Amygdala (tissue), 56 donors: ENCODE measurements at places on chromosomes 1 and 21.

GRCh38 chr1:75233302-75233929 is 99.2 kb downstream of the LHX8 start:
- no peak for DNase-seq

- no peak for DNase-seq
Observed at GRCh38 chr1:64553285-64553684, 83.4 kb downstream of the CACHD1 start.

DNA sequence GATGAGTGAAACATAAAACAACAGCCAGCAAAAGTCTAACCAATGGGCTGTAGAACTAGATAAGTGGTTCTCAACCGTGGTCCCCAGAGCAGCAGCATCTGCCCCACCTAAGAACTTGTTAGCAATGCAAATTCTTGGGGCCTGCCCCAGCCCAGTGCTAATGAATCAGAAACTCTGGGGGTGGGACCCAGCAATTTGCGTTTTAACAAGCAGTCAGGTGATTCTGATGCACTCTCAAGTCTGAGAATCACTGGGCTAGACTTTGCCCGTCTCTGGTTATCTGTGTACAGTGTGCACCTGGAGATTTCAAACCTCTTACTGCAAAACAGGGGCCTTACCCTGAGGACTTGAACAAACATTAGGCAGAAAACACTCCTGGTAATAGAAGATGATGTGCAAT is 66.5 kb downstream of the PLXNA2 start:
- DNase-seq = no peak

- DNase-seq = no peak
Observed at GRCh38 chr1:47523835-47524215, 86.0 kb downstream of the FOXD2 start.

- no peak for DNase-seq
Observed at GRCh38 chr1:174761335-174761734, 238.4 kb upstream of the CACYBP start.

DNA sequence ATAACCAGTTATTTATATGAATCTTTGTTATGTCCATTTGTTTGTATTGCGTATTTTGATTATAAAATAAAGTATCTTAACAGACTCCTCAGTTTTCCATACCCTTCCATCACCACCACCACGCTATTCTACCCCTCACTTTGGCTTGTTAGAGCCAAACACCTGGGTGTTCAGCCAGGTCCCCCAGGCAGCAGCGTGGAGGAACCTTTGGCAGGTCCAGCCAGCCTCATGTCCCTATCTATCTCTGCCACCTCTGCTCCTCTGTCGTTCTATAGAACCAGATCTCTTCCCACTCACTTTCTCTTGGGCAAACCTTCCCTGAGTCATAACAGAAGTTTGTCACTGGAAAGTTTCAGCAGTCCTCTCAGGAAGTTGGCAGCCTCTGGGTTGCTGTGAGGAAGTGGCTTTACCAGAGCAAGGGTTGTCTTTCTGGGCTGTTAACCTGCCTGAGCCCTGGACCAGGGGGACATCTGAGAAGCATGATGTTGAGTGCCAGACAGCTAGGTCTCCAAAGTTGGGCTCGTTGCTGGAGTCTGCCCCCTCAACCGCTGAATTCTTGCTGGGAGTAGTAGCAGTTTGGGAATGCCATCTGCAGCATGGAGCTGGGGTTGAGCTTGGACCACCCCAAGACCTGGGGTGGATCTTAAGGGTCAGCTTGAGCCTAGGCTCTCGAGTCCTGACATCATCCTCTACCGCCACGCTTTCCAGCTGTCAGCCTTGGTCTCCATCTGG is 996 bp upstream of the SH3BGRL3 start:
- DNase-seq = no peak

DNA sequence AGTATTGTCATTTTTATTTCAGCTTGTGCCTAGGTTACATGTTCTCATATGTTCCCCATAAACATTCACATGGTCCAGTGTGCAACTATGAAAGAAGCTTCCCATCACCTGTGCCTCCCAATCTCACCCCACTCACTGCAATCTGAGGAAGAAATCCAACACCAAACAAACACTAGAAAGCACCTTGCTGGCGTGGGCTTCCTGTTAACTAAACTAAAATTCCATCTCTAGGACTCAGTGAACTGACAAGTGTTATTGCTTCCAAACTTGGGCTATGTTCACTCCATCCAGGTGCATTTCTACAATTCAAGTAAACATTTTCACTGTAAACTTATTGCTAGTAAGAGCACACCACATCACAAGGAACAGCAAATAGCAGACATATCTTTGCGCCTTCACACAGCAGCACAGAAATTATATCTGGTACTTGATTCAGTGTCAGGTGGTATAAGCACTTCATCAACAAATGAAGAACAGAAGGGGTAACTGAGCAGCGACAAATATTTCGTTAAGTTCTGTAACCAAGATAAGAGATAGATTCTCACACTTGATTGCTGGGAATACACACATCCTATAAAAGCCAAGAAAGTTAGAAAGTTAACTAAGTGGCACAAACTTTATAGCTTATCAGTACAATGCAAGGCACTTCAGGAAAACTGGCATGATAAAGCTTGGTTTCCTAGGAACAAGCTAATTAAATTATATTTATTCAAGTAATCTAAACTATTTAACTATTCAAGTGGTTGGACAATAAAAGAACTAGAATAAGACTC is 8.9 kb upstream of the KCNJ15 start:
- DNase-seq = no peak

GRCh38 chr1:94578856-94579255 is 37.3 kb upstream of the F3 start:
- no peak for DNase-seq

DNA sequence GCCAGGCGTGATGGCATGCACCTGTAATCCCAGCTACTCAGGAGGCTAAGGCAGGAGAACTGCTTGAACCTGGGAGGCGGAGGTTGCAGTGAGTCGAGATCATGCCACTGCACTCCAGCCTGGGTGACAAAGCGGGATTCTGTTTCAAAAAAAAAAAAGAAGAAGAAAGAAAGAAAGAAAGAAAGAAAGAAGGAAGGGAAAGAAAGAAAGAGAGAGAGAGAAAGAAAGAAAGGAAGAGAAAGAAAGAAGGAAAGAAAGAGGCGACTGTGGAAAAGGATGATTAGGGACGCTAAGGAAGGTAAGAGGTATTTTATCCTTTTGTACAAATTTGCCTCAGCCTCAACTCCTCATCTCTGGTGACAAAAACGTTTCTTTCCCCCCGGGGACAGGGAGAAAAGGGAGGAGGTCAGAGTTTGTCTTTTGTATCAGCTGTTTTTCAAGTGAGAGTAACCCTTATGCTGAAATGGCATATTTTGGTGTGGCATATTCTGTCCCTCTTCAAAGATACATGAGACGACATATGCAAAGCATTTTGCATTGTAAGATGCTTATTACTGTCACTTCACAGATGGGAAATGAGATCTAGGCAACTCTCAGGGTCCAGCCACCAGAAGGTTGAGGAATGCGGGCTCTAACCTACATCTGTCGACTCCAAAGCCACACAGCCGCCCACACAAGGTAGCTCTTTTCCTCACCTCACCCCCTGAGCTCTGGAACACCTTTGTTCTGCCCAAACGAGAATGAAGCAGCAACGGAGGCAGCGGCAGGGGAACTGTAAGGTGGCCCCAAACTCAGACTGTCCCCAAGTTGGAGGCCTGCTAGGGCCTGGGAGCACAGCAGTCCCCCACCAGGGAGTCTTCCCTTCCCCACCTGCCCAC is 38.0 kb downstream of the NUAK2 start:
- no peak for DNase-seq

DNA sequence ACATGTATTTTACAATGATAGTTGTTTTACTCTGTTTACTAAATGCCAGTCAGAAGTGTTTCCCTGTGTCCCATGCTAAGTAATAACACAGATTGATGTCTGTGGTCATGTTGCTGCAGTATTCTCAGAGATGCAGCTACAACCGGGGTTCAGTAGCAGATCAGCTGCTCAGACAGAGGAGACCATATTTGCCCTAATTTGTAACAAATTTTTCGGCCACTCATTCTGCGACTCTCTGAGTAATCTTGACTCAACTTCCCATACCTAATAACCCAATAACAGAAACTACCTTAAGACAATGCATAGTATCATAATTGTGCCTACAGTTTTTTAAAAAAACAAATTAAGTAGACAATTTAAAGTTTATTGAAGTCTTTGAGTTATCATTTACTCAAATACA is 32.6 kb downstream of the NIBAN1 start:
- DNase-seq = no peak

GRCh38 chr1:147390185-147390542 is 147.7 kb downstream of the CHD1L start:
- DNase-seq = no peak

DNA sequence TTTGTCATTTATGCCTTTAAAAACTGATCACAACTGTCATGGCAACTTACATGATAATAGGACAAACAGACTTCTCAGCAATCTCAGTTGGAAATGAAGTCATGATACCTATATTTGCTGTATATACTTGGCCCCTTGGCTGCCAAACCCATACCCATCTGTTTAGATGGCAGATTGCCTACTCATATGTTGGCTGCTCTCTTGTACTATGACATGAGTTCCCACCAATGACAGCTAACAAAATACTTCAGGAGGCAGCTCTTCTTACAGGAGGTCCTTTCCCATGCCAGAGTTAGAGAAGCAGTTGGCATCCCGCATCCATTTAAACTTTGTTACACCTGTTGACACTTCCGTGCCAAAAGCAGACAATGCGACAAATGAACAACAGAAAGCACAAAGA is 603.1 kb upstream of the ADGRL2 start:
- DNase-seq = no peak

- DNase-seq = no peak
Observed at GRCh38 chr1:168653567-168653966, 75.4 kb downstream of the DPT start.

DNA sequence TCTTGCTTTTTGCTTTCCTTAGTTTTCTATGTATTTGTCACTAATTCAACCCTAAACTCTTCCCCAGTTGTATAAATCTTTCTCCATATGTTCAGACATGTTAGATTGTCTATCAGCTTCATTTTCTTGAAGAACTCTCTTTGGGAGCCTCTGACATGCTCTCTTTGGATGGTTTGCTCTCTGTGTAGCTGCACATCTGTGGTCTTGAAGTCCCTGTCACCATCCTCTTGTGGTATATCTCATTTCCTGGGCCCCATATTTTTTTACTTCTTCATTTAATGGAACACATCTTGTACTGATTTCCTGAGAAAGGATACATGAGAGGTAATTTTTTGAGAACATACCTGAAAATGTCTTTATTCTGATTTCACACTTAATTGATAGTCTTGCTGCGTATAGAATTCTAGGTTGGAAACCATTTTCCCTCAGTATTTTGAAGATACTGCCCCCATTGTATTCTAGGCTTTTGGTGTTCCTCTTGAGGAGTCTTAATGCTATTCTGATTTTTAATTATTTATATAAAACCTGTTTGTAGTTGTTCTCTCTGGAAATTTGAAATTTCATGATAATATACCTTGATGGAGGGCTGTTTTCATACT is 72.6 kb downstream of the ST3GAL3 start:
- no peak for DNase-seq

- DNase-seq = no peak
Observed at GRCh38 chr1:232615306-232615800, 14.6 kb downstream of the SIPA1L2 start.

- no peak for DNase-seq
Observed at GRCh38 chr1:81880781-81881180, 80.0 kb downstream of the ADGRL2 start.

GRCh38 chr1:161772397-161772796 is 6.3 kb downstream of the ATF6 start:
- no peak for DNase-seq

DNA sequence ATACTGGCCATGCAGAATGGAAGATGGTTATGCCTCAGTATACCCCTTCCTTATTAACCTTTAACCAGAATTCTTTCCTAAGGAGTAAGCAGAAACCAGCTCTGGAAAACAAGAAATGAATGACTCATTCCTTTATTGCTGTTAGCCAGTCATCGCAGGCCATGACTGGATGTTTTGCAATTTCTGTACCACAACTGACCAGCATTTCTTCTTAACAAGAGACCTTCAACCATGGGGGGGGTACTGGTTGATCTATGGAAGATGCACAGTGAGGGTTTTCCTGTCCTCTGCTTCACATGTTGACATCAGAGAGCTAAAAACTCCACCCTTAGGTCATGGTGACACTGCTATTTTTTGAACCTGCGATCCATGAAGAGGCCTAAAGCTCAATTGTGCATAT is 28.0 kb upstream of the RNF2 start:
- DNase-seq = no peak

- no peak for DNase-seq
Observed at GRCh38 chr1:171206978-171207355, 21.9 kb downstream of the FMO2 start.

DNA sequence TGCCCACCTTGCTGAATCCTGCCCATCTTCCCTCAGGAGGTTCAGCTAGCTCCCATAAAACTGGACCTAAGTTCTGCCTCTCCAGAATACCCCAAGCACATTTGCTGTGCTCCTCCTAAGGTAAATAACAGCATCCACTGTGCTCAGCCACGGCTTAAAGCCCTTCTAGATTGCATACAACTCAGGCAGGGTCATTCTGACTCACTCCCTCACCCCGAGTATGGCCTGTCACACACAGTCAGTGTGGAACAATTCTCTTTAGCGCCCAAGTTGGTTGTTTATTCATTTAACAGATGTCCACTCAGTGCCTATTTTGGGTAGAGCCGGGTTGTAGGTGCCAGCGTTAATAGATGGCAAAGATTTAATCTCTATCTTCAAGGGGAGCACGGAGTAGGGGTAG is 147.5 kb upstream of the EDN2 start:
- DNase-seq = no peak

GRCh38 chr1:167935216-167936067 is 1.0 kb upstream of the DCAF6 start:
- DNase-seq = no peak

GRCh38 chr1:75129660-75129982 is 4.6 kb upstream of the LHX8 start:
- DNase-seq = no peak

GRCh38 chr1:228897901-228898300 is 162.6 kb downstream of the RHOU start:
- DNase-seq = no peak

DNA sequence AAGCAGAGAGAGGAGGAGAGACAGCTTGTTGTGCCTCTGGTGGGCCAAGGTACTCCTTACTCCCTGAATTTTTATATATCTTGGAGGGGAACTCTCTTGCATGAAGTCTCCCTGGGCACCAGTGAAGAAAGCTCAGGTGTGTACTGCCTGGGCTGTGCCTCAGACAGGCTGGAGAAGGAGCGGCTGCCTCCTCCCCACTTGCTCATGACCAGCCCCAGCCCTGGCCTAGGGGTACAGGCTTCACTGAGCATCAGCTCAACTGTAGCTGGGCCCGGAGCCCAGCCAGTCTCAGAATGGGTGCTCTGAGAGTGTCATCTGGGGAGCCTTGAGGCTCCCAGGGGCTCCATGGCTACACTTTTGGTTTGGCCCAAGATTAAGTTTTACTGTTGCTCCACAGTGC is 44.8 kb upstream of the TENT5C start:
- no peak for DNase-seq

DNA sequence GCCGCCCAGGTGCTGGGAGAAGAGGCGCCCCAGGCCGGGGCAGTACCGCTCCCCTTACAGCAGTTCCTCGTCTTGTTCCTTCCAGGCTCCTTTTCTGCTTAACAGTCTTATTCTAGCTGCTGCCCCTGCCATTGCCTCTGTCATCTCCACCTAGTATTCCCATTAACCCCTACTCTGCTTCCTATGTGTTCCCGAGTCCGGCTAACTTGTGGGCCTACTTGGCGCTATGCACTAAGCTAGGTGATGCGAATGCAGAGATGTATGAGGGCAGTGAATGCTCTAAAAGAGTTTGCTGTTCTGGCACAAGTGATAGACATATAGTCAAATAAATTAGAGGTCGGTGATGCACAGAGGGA is 276 bp upstream of the IQGAP3 start:
- DNase-seq = no peak

- no peak for DNase-seq
Observed at GRCh38 chr1:20063861-20064292, 6.1 kb upstream of the PLA2G5 start.
